ENCODE measurements at places on chromosomes 7 and 10.

- H3K4me1 ChIP-seq, result no peaks in the 10 kb centered on the region
- peaks cover 30% of the 10 kb centered on the region for H3K27me3 ChIP-seq
- DNase-seq, result no peak
Observed at GRCh38 chr7:93382362-93382761, 150.2 kb downstream of the VPS50 start.

- 0 out of 2 replicates have a peak, but pooled peaks cover 4% of the 10 kb centered on the region for H3K27me3 ChIP-seq
- no peaks in the 10 kb centered on the region for H3K36me3 ChIP-seq
- peaks cover 10% of the 10 kb centered on the region for H3K4me1 ChIP-seq
- DNase-seq, result peak; percentile 16
- no peak overlapping the region for H3K4me3 ChIP-seq
Observed at GRCh38 chr10:69479240-69480067, 28.2 kb downstream of the TSPAN15 start.

DNA sequence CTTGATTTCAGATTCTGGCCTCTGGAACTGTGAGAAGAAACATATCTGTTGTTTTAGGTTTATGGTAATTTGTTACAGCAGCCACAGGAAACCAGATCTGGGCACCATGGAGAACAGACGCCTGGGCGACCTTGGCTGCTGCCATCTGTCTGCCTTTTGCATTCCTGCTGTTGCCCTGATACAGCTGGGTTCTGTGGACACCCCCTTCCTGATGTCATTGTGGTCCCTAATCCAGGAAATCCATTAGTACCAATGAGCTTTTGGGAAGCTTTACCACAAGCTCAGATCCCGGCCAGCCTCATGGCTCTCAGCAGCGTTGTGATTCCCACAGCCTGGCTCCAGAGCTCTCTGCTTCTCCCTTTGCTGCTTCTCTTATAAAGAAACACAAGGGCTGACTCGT is 174.2 kb upstream of the NPS start:
- no peak overlapping the region for H3K4me3 ChIP-seq
- no peaks in the 10 kb centered on the region for H3K27me3 ChIP-seq
- no peaks in the 10 kb centered on the region for H3K4me1 ChIP-seq
- H3K27ac ChIP-seq, result no peak overlapping the region

DNA sequence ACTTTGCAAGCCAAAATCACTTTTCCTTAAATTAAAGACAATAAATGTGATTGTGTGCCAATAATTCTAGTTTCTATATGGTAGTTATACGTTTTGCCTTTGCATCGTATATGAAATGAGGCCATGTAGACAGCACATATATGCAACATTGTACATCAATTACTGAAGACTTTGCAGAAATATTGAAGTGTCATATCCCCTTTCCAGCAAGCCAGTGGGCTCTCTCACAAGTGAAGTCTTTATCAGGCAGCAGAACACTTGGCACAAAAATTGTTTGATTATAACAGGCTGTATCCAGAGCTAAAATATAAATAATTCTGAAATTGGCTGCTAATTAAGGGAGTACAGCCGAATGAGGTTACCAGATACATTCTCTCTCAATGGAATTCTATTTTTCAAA is 588.6 kb upstream of the SEMA3D start:
- H3K4me3 ChIP-seq, result no peak overlapping the region
- H3K27me3 ChIP-seq, result no peaks in the 10 kb centered on the region
- no peak for DNase-seq
- no peak overlapping the region for H3K27ac ChIP-seq

DNA sequence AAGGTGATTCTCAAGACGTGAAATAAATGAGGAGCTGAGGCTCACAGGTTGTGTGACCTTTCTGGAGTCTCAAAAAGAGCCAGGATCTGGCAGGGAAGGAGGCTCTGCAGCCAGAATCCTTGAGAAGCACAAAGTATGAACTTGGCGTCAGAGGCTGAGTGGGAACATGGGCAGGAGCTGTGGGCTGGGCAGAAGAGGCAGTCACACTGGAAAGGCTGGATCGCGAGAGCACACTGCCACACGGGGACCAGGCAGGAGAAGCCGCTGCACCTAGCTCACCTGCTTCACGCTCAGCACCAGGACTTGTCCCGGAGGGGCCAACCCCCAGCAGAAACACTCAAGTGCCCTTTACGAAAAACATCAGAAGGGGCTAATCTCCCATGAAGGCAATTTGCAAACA is 535.0 kb downstream of the TNS3 start:
- no peak for DNase-seq
- H3K27me3 ChIP-seq, result no peaks in the 10 kb centered on the region
- peaks cover 19% of the 10 kb centered on the region for H3K4me1 ChIP-seq
- no peak overlapping the region for H3K4me3 ChIP-seq
- no peaks in the 10 kb centered on the region for H3K36me3 ChIP-seq

Measured in GM23248 (cell line).